ENCODE measurements at places on chromosomes 4 and X. TPM values are rescaled to one million over a fixed set of nuclear protein-coding genes. Genes with fewer than 3 reads are reported as not detected.
A peak's percentile ranks its signal among the peaks of the same experiment; 100 is the strongest.

- DNase-seq = no peak
These were observed 34.8 kb upstream of the MUC7 start for GRCh38 chr4:70437197-70437596.

- DNase-seq = no peak
These were observed 126.6 kb downstream of the ASB9 start for GRCh38 chrX:15143050-15143824.

DNA sequence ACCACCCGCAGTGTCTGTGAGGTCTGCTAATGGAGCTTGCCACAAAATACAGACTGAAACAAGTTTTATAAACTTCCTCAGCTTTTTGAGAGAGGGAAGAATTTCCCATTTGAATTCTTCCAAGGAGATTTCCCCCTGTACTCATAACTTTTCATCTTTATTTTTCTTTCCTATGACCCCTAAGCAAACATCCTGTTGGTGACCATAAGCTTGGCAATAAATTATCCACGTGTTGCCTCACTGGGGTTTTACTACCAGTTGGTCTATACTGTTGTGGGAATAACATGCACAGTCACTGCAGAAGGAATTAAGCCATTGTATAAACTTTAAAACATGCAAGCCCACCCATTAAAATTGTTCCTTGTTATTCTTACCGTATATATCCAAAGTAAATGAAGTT, 86.2 kb downstream of the SLC39A8 start:
- no peak for DNase-seq

- DNase-seq = no peak
These were observed 37.9 kb downstream of the SUPT20HL2 start for GRCh38 chrX:24276015-24276414.

DNA sequence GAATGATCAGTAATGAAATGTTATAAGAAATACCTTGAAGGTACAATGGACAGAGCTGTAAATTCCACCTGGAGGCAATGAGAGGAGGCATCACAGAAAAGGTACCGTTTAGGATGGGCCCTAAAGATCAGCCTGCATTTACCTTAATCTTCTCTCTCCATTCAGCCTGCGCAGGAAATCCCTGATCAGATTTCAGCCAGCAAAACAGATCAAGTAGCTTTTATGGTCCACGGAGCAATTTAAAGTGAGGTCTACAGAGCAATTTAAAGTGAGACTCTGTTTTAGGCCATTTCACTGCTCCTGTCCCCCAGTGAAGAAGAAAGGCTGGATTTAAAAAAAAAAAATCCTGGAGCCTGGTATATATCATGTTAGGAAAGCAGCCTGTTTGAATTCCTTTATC, 195.1 kb upstream of the VCX start:
- DNase-seq = no peak

- DNase-seq = no peak
These were observed 38.4 kb upstream of the FAM9B start for GRCh38 chrX:9072281-9072680.

- no peak for DNase-seq
These were observed 5.0 kb upstream of the PPID start for GRCh38 chr4:158728236-158728635.

GRCh38 chrX:123190096-123190495, 6.0 kb downstream of the GRIA3 start:
- DNase-seq = no peak

DNA sequence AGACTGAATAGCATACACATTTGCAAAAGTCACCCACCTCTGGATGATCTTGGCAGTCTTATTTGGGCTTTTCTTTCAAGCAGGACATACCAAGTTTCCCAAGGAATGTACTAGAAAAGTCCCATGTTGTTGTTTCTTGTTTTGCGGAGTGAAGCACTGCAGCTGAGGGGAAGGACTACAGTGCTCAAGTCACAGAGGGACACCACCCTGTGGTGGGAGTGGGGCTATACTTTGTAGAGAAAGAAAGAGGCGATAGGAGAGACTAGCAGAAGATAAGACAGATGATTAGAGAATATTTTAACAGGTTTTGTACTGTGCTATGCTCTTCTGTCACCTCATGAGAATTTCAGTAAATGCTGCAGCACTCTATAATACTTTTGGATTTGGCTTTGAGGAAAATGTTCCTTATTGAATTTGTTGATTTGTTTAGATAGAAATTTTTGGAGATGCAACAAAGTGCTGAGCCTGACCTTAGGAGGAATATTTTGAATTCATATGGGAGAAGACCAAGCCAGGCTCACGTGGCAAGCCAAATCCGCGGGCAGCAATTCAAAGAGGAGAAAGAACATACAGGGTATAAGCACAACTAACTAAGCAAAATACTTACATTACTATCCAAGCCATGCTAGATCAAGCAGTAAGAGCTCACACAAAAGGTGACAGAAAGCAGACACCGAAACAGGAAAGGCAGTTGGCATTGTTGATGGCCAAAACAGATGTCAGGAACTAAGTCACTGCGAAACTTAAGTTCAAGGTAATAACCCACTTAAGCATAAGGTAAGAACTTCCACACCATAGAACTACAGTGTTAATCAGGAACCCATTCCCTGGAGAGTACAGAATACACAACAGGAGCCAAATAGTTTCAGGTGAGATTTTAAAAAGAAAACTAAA, 280.3 kb upstream of the INTU start:
- no peak for DNase-seq

DNA sequence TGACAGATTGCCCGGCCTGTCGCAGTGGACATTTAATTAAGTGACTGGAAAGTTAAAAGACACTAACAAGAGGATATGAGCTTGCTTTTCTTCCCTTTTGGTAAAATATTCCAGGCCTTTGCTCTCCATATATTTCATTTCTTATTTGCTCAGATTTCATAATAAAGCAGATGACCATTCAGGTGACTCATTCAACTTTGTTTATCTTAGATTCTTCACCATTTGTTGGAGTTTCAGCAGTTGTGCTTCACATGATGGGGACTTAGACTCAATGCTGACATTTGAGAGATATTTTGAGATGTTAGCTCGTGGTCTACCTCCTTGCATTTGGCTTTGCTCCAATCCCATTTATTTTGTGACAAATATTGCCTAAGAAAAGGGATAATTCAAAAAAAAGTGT, 312.2 kb downstream of the ARHGAP24 start:
- no peak for DNase-seq

DNA sequence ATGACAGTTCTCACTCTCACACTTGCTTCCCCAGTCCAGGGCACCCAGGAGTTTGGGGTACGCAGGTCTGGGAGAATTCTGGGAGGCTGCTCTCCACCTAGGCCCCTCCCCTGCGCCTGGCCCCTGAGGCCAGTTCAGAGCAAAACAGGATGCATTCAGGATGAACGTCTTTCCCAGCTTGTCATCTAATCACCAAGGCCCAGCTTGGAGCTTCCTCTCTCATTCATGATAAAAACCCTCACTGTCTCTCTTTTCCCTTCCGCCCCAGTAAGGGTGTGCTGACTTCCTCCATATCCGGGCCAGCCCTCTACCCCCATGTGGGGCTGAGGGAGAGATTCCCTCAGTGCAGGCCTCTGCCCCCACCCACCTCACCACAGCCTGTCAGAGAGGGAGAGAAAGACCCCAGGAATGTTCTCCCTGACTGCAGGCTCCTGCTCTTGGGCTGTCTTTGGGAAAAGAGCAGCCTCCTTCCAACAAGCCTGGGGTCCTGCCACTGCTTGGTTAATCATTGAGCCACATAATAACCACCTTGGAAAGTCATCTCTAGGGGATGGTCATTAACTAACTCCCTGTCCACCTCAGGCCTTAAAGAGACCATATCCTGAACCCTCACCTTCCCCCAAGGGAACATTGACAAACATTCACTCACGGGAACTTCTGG, 50.1 kb downstream of the STARD8 start:
- DNase-seq = no peak

DNA sequence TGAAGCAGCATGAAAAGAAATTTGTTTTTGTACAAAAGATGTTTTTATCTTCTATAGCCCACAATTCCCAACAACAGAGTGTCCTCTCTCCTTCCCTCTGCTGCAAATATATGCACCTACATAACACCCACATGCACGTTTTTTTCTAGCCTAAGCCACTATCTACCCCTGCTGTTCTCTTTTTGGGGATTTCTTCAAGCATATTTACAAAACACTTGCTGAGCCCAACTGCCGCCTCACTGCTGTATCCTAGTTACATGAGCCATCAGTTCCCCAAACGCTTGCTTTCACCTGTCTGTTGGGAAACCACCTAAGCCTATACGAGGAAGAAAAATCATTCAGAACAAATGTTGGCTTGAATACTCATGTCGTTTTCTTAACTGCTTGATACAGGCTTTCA, 127.2 kb downstream of the CHRNA9 start:
- no peak for DNase-seq

GRCh38 chr4:1997712-1998111, 11.1 kb downstream of the NELFA start:
- no peak for DNase-seq

DNA sequence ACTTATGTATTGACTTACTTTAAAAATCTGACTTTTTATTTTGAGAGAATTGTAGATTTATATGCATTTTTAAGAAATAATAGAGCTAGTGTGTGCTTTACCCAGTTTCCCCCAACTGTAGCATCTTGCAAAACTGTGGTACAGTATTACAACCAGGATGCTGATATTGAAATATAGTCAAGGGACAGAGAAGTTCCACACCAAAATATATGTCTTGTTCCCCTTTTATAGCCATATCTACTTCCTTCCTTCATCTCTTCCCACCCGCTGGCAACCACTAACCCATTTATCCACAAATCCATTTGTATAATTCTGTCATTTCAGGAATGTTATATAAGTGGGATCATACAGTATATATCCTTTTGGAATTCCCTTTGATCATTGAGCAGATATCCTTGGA, 16.8 kb downstream of the KDM6A start:
- DNase-seq = no peak

DNA sequence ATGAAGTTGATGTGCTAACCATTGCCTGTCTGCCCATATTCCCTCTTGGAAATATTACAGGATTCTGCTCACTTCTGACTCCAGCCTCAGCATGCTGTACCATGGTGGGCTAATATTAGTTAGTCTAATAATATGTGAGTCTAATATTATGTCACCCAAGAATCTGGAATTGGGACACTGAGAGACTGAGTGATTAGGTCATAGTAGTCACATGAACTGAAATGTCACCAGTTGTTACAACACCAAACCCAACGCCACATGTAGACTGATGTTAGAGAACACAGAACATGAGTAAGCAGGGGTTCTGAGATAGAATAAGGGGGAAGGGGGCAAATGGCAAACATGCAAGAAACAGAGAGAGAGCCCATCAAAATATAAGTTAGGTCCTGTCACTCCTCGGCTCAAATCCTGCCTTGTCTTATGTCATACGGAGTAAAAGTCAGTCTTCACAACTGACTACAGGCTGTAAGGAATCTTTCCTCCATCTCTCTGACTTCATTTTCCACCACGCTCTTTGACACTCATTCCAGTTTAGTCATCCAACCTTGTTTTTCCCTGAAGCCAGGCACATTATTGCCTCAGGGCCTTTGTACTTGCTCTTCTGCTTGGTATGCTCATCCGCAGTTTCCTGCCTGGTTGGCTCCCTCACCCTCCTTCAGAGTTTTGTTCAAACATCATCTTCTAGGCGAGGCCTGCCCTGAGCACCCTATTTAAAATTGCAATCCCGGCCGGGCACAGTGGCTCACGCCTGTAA, 9.6 kb upstream of the SLAIN2 start:
- no peak for DNase-seq

DNA sequence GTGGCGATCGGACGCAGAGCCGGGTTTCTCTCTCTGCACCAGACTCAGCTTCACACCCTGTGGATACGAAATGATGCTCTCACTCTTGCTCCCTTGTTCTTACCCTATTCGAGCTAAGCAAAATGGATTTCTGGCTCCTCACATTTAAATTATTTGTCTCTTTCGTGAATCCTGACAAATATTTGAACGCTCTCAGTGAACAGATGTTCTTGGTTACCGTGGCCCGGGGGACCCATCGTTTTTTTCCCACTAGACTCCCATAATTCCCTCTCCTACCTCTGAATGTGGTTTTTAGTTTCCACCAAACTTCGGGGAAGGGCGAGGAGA, 630 bp downstream of the SMARCA5 start:
- no peak for DNase-seq

DNA sequence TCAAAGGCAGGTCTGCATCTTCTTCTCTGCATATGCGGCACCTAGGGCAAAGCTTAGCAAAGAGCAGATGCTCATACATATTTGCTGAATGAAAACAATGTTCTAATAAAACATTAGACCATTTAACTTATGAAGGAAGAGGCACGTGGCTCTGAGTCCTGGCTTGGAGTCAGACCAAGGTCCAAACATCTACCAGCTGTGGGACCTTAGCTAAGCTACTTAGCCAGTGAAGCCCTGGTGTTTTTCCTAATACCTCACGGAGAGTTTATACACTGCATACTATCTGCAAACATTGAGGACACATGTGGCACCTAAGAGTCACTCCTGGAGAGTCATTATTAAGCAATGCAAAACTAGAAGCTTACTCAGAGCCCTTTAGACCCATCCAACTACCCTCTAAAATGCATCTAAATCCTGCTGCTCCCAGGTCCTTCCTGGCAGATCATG, 9.0 kb downstream of the PDGFC start:
- peak; percentile 73 for DNase-seq

DNA sequence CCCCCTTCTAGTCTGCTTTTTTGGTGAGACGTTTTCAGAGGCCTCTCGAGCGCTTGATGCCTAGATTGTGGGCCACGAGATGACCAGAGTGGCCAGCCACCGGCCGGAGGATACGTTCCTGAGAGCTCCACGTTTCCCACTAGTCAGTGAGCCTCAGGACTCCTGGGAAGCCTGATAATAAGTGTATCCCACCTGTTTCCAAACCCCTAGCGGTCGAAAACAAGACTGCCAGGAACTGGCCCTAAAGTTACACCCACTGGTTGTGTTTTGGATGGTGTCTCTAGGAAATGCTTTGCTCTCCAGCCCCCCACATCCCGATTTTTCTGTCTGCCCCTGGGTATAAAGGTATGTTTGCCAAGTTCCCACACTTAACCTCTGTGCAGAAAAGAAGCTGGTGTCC, 4.6 kb upstream of the RS1 start:
- DNase-seq = no peak

- no peak for DNase-seq
These were observed at the start of gene PRKG2 for GRCh38 chr4:81214881-81215868. Gene PRKG2 (minus strand): TSS chr4:81215222. CDS start chr4:81205047, 10,175 bp downstream.

GRCh38 chrX:113651306-113651705, 810.7 kb upstream of the AMOT start:
- DNase-seq = no peak

DNA sequence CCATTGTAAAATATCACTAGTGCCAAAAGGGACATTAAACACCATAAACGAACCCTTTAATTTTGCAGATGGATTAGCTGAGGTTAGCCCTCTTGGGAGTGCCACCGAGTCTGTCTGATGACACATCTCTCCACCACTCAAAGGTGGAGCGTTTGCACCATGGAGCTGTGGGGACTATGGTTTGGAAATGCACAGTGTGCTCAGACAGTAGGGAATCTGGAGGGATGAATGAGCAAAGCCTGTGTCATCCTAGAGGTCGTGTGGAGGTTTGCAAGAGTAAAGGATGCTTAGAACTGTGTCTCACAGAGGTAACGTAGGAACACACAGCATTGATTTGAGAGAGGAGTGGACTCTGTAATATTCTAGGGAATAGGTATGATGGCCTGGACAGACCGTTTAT, 93.7 kb downstream of the CLNK start:
- DNase-seq = no peak

MAGEA12 gene
- total RNA-seq = not detected

CTAG1B gene
- total RNA-seq = not detected

MXRA5 gene
- 0.07 TPM for total RNA-seq

NKX3-2 gene
- not detected for total RNA-seq

CYTL1 gene
- total RNA-seq = 8.1 TPM

MEPE gene
- not detected for total RNA-seq

TBC1D1 gene
- 162 TPM for total RNA-seq

CTAG2 gene
- not detected for total RNA-seq
